Fibroblast of the aortic adventitia (primary cell): ENCODE measurements at places on chromosomes 2 and 18.

- peak; percentile 39 for DNase-seq
These were observed 256.6 kb downstream of the PIEZO2 start for GRCh38 chr18:10892786-10893185.

DNA sequence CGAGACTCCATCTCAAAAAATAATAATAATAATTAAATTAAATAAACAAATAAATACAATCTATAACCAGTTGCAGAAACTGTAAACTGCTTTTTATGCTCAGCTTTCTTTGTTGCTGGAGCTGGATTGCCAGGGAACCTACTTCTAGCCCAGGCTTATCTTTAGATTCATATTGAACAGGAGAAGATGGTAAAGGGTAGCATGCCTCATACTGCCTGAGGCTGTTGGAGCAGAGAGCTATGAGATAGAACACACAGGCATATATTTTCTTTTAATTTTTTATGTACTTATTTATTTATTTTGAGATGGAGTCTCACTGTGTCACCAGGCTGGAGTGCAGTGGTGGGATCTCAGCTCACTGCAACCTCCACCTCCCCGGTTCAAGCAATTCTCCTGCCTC is 28.7 kb upstream of the EML4 start:
- DNase-seq: no peak

- DNase-seq: peak; percentile 47
These were observed 296.0 kb downstream of the TMX3 start for GRCh38 chr18:68418881-68419280.

- no peak for DNase-seq
These were observed 55.0 kb downstream of the PKDCC start for GRCh38 chr2:42102591-42103450.

DNA sequence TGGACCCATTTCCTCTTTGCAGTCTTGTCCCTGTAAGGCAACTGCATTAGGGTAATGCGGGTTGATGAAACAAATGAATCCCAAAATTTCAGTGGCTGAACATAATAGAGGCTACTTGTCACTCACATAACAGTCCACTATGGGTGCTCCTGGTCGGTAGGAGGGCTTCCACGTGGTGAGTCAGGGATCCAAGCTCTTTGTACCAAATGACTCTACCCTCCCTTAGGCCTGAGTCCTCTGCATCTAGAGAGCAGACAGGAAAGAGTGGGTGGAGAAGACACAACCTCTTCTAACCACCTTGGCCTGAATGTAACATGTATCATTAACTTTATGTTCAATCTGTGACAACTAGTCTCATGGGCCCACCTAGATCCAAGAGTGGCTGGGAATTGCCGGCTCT is 86.2 kb upstream of the HAAO start:
- no peak for DNase-seq

GRCh38 chr18:13433685-13434084 is 215.1 kb downstream of the LDLRAD4 start:
- DNase-seq: peak; percentile 4

- DNase-seq: no peak
These were observed 69.6 kb downstream of the PTGR3 start for GRCh38 chr18:75139226-75139911.
